Neural crest cell (in vitro differentiated cells): ENCODE measurements at places on chromosomes 1 and 21. TPM values are rescaled to one million over a fixed set of nuclear protein-coding genes. Genes with fewer than 3 reads are reported as not detected.

PGLYRP3 gene
- total RNA-seq: not detected in 2 replicates

RNU1-4 gene
- total RNA-seq: 2,478 and 3,042 TPM in 2 replicates

CLDN17 gene
- total RNA-seq: not detected in 2 replicates

- DNase-seq: no peak
- no peaks in the 10 kb centered on the region for H3K27me3 ChIP-seq
- H3K27ac ChIP-seq: no peak overlapping the region
- H3K36me3 ChIP-seq: peaks cover 5% of the 10 kb centered on the region
Measured at GRCh38 chr21:30714946-30715345, 3.6 kb downstream of the KRTAP21-3 start.

- no peaks in the 10 kb centered on the region for H3K36me3 ChIP-seq
- H3K27ac ChIP-seq: no peak overlapping the region
- no peak overlapping the region for H3K4me3 ChIP-seq
- no peaks in the 10 kb centered on the region for H3K27me3 ChIP-seq
Measured at GRCh38 chr21:24895885-24896734, 711.2 kb downstream of the MRPL39 start.

OPTC gene
- not detected in 2 replicates for total RNA-seq

DNA sequence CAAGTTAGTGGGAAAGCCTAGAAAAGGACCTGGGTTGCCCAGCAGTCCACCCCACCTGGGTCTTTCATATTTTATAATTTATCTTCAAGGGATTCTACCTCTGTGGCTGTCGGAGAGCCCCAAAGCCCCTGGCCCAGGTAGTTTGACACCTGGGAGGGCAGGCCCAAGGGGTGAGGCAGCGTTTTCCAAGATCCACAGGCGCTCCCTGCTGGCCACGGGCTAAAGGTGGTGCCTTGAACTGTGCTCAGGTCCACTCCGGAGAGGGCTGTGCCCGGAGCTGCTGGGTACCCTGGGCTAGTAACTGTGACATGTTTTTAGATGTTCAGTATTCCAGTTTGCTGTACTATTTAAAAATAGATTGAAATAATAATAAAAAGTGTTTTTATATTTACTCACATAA is 37.2 kb upstream of the CRNN start:
- no peaks in the 10 kb centered on the region for H3K27me3 ChIP-seq
- peaks cover 3% of the 10 kb centered on the region for H3K36me3 ChIP-seq
- no peak overlapping the region for H3K4me3 ChIP-seq
- no peaks in the 10 kb centered on the region for H3K4me1 ChIP-seq

DNA sequence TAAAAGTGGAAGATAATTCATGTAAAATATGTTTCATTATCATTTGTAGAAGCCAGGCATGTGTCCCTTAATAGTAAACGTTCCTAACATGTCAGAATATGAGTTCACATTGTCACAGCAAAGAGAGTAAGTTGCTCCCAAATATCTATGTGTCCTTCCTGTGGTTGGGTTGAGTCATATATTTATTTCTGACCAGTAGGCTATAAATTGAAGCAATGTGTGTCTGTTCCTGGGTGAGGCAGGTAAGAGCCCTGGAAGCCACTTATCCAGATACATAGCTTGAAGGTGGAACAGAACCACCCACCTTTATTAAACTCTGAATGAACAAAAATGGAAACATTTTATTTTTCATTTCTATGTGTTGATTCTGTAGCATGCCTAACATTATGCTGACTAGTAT is 2251.6 kb downstream of the NCAM2 start:
- no peak for DNase-seq
- no peak overlapping the region for H3K4me3 ChIP-seq
- no peaks in the 10 kb centered on the region for H3K27me3 ChIP-seq
- no peaks in the 10 kb centered on the region for H3K36me3 ChIP-seq
- H3K4me1 ChIP-seq: no peaks in the 10 kb centered on the region

DNA sequence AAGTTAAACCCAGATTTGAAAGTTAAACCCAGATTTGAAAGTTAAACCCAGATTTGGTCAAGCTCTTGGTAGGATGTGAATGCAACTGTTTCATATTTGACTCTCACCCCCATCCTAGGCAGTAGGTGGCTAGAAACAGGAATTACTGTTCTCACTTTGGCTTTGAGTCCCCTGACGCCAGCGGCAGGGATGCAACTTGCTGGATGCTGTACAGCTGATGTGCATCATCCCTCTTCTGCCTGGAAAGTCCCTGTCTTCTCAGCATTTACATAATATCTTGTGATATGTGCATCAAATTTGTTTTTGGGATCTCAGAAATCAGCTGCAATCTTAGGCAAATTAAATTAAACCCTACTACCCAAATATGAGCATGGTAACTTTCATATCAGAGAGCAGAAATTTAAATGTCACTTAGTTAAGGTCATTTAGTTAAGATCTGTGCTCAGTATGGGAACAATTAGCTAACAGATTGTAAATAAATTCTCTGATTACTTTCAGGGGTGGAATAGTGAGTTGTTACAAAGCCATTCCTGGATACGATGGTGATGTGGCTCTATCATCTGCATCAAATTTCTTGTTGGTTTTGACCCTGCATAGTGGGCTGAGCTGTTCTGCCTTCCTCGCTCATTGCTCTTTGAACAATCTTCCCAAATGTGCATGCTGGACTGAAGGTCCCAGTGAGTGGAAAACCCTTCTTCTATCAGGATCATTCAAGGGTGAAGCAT is 6.8 kb upstream of the HAO2 start:
- no peak overlapping the region for H3K4me3 ChIP-seq
- no peak overlapping the region for H3K27ac ChIP-seq
- DNase-seq: no peak
- H3K36me3 ChIP-seq: no peaks in the 10 kb centered on the region

NTMT2 gene
- 0.73 TPM in 1 of 2 replicates, not detected in the other for total RNA-seq

LRRC39 gene
- 1.3 and 1.4 TPM in 2 replicates for total RNA-seq

- no peaks in the 10 kb centered on the region for H3K36me3 ChIP-seq
- DNase-seq: no peak
- H3K4me3 ChIP-seq: no peak overlapping the region
- peaks cover 4% of the 10 kb centered on the region for H3K4me1 ChIP-seq
- H3K27me3 ChIP-seq: no peaks in the 10 kb centered on the region
Measured at GRCh38 chr1:117573386-117574023, 32.3 kb upstream of the TENT5C start.

- no peaks in the 10 kb centered on the region for H3K36me3 ChIP-seq
- peaks cover 4% of the 10 kb centered on the region for H3K4me1 ChIP-seq
- H3K4me3 ChIP-seq: no peak overlapping the region
- DNase-seq: no peak
- H3K27ac ChIP-seq: no peak overlapping the region
Measured at GRCh38 chr1:226986496-226987178, 46.5 kb downstream of the COQ8A start.

TSACC gene
- total RNA-seq: 0.66 and 1.0 TPM in 2 replicates

USP25 gene
- 27.2 and 30.5 TPM in 2 replicates for total RNA-seq

DNA sequence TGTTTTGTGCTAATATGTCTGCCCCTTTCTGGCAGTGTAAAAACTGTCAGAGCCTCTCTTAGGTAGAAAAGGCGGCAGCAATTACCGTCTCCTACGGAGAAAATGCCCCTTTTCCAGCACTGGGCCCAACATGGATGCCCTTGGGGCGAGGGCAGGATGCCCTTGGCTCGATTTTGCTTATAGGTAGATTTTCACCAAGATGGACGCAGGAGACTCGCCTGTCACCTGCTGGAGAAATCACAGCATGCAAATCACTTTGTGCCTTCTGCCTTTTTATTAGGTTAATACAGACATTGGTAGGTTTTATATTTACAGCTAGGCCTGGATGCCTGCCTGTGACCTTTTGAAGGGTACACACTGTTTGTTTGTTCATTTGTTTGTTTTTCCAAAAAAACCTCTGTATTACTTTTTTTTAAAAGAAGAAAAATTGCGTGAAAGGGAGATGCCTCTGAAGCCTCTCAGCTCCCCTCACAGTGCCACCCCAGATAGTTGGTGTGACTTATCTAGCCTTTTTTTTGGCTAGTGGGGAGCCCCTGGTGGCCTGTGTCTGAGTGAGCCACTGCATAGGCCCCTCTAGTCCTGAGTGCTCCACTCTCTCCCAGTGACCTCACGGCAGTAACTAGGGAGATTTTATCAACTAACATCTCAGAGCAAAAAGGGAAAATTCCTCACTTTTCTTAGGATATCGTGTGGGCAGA is 2.5 kb downstream of the ATP1B1 start:
- peaks cover 4% of the 10 kb centered on the region for H3K27me3 ChIP-seq
- no peak for DNase-seq
- no peak overlapping the region for H3K27ac ChIP-seq

HPDL gene
- total RNA-seq: 10.6 and 11.6 TPM in 2 replicates

- H3K4me1 ChIP-seq: peaks cover 30% of the 10 kb centered on the region
- peaks cover 5% of the 10 kb centered on the region for H3K27me3 ChIP-seq
- no peak overlapping the region for H3K27ac ChIP-seq
- peak overlapping the region; percentile 45 for H3K4me3 ChIP-seq
Measured at GRCh38 chr1:203364094-203364801, 13.3 kb upstream of the FMOD start.

PKLR gene
- total RNA-seq: not detected in 2 replicates

GRCh38 chr1:18676332-18676781 is 45.7 kb downstream of the PAX7 start:
- no peak for DNase-seq
- peaks cover 53% of the 10 kb centered on the region for H3K27me3 ChIP-seq
- peak overlapping the region; percentile 75 for H3K27ac ChIP-seq
- H3K36me3 ChIP-seq: no peaks in the 10 kb centered on the region
- no peak overlapping the region for H3K4me3 ChIP-seq

- no peak overlapping the region for H3K27ac ChIP-seq
- H3K27me3 ChIP-seq: no peaks in the 10 kb centered on the region
- no peak overlapping the region for H3K4me3 ChIP-seq
- DNase-seq: no peak
Measured at GRCh38 chr1:87980494-87980893, 651.8 kb downstream of the LMO4 start.

GRCh38 chr1:109248797-109249629 is at the start of gene CELSR2:
Gene CELSR2 (plus strand): TSS chr1:109249539. CDS start chr1:109250080, 541 bp downstream.
- no peaks in the 10 kb centered on the region for H3K27me3 ChIP-seq
- no peak within 1 kb of the TSS for H3K27ac ChIP-seq
- DNase-seq: peak; percentile 61
- peaks cover 44% of the 10 kb centered on the region for H3K4me1 ChIP-seq

ZBTB8OS gene
- 49.1 and 53.1 TPM in 2 replicates for total RNA-seq

NBPF6 gene
- not detected in 2 replicates for total RNA-seq

DNA sequence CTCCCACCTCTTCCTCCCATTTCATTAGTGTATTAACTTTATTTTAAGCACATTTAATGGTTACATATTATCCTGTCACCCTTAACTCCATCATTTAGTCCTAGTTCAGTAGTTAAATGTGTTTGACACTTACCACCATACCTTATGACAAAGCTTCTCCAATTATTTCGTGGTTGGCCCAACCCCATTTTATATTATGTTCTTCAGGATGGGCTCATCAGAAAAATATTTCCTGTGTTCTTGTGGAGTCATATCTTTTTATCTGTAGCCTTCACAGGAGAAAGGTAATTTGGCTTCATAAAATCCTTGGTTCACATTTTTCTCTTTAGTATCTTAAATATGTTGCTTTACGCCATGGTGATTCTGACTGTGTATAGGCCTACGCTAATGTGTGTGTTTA is 142.3 kb upstream of the COL6A1 start:
- no peak for DNase-seq
- peaks cover 20% of the 10 kb centered on the region for H3K4me1 ChIP-seq
- H3K27ac ChIP-seq: no peak overlapping the region
- H3K27me3 ChIP-seq: no peaks in the 10 kb centered on the region

- peaks cover 84% of the 10 kb centered on the region for H3K27me3 ChIP-seq
- peak overlapping the region; percentile 50 for H3K4me3 ChIP-seq
- no peak overlapping the region for H3K27ac ChIP-seq
- H3K36me3 ChIP-seq: peaks cover 6% of the 10 kb centered on the region
- H3K4me1 ChIP-seq: peaks cover 11% of the 10 kb centered on the region
- DNase-seq: no peak
Measured at GRCh38 chr1:94245747-94246438, 8.5 kb upstream of the ARHGAP29 start.

DNA sequence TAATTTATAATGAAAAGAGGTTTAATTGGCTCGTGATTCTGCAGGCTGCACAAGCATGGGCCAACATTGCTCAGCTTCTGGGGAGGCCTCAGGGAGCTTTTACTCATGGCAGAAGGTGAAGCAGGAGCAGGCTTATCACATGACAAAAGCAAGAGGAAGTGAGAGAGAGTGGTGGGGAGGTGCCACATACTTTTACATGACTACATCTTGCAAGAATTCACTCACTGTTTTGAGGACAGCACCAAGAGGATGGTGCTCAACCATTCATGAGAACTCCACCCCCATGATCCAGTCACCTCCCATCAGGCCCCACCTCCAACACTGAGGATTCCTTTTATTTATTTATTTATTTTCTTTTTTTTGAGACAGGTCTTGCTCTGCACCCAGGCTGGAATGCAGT is 5.5 kb upstream of the PLEKHM2 start:
- H3K4me3 ChIP-seq: no peak overlapping the region
- no peaks in the 10 kb centered on the region for H3K27me3 ChIP-seq

- no peak overlapping the region for H3K4me3 ChIP-seq
- DNase-seq: no peak
- H3K27ac ChIP-seq: no peak overlapping the region
Measured at GRCh38 chr1:53500204-53501064, 41.2 kb downstream of the DMRTB1 start.

- no peak overlapping the region for H3K4me3 ChIP-seq
- no peaks in the 10 kb centered on the region for H3K27me3 ChIP-seq
- H3K4me1 ChIP-seq: peaks cover 37% of the 10 kb centered on the region
- no peak overlapping the region for H3K27ac ChIP-seq
Measured at GRCh38 chr1:26602378-26602959, 72.9 kb downstream of the RPS6KA1 start.

- H3K36me3 ChIP-seq: no peaks in the 10 kb centered on the region
- H3K27ac ChIP-seq: no peak overlapping the region
- H3K27me3 ChIP-seq: no peaks in the 10 kb centered on the region
- no peak for DNase-seq
- H3K4me1 ChIP-seq: peaks cover 22% of the 10 kb centered on the region
Measured at GRCh38 chr1:226697151-226697928, 41.7 kb downstream of the ITPKB start.

ADGRL4 gene
- total RNA-seq: 0.75 and 0.98 TPM in 2 replicates

OR6K2 gene
- total RNA-seq: not detected in 2 replicates

KCNAB2 gene
- total RNA-seq: 8.3 and 9.0 TPM in 2 replicates

- H3K36me3 ChIP-seq: no peaks in the 10 kb centered on the region
- H3K27ac ChIP-seq: no peak overlapping the region
- peaks cover 50% of the 10 kb centered on the region for H3K4me1 ChIP-seq
Measured at GRCh38 chr1:208065862-208066261, 154.9 kb upstream of the CD34 start.

F11R gene
- total RNA-seq: 3.5 and 6.4 TPM in 2 replicates

DNA sequence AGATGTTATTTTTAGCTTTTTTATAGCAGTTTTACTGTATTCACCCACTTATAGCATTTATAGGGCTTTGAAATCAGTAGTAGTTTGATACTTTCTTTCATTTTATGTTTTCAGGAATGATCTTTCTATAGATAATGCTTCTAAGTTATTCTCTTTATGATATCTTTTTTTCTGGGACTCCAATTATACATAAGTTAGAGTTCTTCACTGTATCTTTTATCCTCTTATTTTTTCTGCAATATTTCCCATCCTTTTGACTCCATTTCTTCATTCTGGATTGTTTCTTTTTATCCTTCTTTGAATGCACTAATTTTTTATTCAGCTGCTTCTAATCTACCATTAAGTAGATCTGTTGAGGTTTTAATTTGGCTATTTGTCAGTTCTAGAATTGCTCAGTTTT is 73.1 kb downstream of the FMN2 start:
- H3K27me3 ChIP-seq: no peaks in the 10 kb centered on the region
- DNase-seq: no peak
- H3K4me3 ChIP-seq: no peak overlapping the region
- peaks cover 17% of the 10 kb centered on the region for H3K36me3 ChIP-seq
- no peaks in the 10 kb centered on the region for H3K4me1 ChIP-seq
